ENCODE measurements at places on chromosomes 3 and 15.

- DNase-seq: no peak
Observed at GRCh38 chr3:129605922-129606635, 397 bp downstream of the PLXND1 start.

DNA sequence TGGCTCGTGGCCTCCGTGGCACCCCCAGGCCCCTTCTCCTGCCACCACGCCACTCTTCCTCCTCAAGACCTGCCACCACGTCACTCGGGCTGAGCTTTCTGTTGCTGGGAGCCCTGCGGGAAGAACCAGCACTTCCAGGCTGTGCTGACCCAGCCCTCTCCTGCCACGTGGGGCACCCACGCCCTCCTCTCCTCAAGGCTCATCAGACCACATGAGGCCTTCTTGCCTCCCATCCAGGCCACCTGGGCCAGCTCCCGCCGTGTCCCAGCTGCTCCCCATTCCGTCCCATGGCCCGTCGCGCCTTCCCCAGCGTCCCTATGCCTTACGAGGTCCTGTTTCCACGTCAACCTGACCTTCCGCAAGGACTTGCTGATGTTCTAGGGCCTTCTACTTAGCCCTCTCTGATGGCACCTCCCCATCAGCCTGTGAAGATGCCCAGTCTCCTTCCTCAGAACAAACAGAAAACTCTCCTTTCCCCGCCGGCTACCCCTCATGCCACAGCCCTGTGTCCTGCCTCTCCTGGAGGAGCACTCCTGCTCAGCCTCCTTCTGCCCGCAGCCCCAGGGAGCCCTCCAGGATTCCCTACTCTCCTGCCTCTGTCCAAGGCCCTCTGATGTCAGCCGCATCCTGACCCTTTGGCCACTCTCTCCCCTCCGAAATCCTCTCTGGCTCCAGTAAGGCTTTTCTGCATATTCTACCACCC is 71.1 kb upstream of the BLM start:
- DNase-seq: no peak

DNA sequence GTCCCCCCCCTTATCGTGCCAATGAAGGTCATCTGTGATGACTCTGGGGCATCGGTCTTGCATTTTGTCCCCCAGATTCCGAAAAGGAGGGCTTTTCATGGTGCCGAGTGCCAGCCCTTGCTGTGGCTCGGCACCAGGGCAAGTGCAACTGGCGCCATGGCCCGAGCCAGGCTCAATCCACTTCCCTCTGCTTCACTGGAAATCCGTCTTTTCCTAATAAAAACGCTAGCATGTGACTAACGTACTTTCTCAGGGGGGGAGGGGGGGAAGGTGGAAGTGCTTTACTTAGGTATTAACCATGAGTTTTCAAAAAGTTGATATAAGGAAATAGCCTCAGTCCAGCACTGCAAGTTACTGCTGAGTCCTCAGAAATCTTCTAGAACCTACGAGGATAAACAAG is 20.5 kb downstream of the TRPM1 start:
- DNase-seq: no peak

GRCh38 chr15:57337868-57338411 is 38.4 kb upstream of the CGNL1 start:
- no peak for DNase-seq

DNA sequence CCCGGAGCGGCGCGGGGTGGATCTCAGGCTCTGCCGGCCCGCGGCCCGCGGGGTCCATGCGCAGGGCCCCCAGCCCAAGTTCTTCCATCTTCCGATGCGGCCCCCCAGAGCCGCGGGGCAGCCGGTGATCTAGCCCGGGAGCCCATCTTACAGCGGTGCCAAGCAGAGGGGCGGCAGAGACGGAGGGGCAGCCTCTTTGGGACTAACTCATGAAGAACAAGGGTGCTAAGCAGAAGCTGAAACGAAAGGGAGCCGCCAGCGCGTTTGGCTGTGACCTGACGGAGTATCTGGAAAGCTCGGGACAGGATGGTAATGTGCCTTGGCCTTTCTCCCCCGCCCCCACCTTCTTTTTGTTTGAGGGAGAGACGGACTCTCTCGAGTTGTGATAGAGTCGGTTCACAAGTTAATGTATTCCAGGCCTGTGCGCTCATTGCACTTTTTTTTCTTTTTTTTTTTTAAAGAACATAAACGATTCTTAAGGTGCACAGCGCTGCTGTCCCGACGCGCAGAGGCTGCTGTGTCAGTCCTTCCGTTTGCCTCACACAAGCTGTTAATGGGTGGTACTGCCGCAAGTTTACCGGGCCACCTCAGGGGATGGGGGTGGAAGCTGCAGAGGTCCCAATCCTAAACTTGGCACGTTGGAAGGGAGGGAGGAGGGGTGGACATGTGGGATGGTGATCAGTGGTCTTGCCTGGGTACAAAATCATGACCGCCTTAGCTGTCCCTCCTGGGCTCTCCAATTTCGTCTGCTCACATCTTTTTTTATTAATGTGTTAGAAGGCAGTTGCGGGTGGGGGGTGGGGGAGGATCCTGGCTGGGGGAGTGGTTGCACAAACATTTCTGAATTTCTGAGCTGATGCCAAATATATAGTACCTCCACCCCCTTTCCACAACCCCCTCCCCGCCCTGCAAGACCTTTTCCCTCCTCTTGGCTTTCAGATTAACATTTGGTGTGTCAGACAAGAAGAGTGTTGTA is 801 bp downstream of the ARHGAP31 start:
- DNase-seq: peak; percentile 63

DNA sequence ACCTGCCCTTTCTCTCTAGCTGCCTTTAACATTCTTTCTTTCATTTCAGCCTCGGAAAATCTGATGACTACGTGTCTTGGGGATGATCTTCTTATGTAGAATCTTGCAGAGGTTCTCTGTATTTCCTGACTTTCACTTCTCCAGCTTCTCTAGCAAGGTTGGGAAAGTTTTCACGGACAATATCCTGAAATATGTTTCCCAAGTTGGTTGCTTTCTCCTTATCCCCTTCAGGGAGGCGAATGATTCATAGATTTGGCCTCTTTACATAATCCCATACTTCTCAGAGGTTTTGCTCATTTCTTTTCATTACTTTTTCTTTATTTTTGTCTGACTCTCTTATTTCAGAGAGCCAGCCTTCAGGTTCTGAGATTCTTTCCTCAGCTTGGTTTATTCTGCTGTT is 62.1 kb upstream of the CCDC54 start:
- no peak for DNase-seq

DNA sequence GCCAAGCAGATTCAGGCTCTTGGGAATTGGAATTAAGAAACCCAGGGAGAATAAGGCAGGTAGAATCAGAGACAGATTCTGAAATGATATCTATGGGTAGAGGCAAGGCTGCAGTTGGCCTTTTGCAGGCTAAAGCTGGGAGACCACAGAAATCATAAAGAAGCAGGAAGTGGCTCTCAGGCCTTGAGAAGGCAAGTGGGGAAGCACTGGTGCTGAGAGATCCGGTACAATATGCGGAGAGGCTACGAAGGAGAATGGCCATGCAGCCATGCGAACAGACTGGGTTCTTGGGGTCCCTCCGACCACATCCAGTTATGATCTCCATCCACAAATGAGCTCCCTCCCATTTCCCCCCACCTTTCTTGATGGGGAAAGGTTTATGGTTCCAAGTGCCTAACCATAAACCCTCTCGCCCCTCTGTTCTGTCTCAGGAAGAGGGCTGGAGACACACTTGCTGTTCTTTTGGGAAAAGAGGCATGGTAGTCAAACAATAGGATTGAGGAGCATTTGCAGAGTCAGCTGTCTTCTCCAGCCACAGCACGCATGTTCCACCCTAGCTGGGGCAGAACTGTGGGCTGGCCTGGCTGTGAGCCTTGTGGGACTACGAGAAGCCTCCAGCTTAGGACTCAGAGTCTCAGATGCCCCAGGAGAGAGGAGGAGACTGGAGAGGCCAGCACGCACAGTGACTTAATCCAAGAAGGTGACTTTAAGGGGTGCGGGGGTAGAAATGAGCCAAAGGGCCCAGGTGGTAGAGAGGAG is 99.6 kb downstream of the RPLP1 start:
- DNase-seq: no peak

DNA sequence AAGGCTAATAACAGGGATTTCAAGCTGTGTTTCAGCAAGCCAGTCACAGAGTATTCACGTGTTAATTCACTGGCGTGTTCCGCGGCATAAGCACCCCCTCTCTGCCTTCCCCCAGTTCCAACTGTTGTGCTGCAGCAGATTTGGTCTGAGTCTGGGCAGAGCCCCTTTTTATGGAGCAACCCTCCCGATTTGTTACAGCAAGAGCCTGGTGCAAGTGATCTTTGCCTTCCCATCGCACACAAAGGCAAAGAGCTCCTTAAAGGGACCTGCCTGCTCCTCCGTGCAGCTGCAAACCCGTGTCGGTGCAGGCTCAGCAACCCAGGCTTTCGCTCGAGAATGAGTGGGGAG is 170.5 kb downstream of the KCNAB1 start:
- no peak for DNase-seq

DNA sequence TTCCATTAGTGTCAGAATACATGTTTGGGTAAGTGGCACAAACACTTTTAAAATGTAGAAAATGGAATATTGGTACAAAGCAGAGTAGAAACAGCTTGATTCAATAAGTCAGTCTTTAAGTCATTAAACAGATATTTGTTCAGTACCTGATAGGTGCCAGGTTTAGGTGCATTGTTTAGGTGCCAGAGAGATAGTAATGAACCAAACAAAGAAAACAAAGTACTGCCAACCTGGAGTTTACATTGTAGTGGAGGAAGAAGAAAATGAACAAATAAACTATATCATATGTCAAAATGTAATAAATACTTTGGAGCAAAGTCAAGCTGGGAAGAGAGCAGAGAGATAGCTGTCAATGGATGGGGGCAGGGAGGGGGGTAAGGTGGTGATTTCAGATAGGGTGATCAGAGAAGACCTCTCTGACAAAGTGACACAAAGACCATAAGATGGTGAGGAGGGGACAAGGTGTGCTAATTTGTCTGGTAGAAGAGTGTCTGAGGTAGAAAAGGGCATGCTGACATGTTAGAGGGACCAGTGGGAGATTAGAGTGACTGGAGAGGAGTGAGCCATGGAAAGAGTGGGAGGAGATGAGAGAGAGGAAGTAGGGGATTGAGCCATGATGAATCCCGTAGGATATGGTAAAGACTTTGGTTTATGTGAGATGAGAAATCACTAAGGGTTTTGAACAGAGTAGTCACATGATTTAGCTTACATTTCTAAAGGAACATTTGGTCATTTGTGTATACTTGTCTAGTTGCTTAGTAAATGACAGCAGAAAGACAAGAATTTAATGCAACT is 128.2 kb downstream of the UBE2E2 start:
- no peak for DNase-seq

GRCh38 chr3:67535006-67535405 is 119.4 kb downstream of the SUCLG2 start:
- no peak for DNase-seq

DNA sequence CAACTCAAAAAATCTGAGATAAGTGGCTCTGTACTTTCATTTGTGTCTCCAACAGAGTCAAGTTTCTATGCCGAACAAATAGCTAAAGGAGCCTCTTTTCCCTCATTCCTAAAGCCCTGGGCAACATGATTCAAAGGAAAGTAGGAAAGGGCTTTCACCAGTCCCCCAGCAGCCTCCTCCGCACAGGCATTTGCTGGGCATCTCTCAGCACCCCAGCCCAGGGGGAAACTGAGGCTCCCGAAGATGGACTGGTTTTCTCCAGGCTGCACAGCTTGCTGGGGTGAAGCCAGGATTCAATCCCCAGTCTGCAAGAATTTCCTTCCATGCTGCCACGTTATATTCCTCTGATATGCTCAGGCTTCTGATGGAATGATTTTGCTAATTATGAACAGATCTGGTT is 163.8 kb downstream of the OCA2 start:
- DNase-seq: no peak

DNA sequence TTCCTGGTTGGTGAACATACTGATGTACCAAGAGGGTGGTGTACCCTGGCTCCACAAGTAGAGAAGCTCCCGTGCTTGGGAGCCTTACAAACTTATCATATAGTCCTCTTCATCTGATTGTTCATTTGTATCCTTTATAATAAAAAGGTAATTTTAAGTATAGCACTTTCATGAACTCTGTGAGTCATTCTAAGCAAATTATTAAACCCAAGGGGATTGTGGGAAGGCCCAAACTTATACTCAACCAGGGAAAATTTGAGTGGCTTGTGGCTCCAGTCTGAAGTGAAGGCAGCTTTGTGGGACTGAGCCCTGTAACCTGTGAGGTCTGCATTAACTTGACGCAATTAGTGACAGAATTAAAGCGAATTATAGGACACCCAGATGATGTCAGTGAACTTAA is 29.0 kb downstream of the TTBK2 start:
- DNase-seq: no peak

DNA sequence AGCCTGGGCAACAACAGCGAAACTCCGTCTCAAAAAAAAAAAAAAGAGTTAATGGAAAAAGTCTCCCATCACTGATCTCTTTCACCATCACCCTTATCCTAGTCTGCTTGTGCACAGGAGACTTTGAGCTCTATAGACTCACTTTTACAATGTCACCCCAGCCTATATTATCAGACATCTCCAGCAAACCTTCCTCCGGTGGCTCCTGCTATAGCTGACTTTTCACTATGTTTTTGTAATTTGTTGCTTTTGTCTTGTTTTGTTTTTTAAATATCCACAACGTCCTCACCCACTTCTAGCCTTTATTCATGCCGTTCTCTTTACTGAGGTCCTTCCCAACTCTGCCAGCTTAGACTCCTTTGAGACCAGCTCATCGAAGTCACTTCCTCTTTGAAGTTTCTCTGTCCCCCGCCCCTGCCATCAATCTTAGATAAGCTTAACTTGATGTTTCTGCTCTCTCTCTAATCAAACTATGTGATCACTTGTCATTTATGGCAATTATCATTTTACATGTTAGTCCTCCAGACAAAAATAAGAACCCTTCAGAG is 82.7 kb upstream of the CHD2 start:
- DNase-seq: peak; percentile 36

- no peak for DNase-seq
Observed at GRCh38 chr3:36319680-36320079, 60.6 kb upstream of the STAC start.

DNA sequence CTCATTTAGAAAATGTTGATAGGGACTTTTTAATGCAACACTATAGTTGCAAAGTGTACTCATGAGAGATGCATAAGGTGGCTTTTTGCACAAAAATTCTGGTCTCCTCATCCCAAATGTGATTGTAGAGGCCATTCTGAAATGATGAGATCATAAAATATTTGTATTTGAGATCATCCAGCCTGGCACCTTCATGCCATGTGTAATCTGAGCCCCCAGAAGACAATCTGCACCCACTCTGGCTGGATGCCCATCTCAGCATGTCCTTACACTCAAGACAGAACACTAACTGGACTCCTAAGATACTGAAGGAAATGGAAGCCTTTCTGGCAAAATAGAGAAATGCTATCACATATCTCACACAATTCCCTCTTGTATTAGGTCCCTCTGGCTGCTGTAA is 49.2 kb downstream of the SLC7A14 start:
- DNase-seq: no peak
